ENCODE measurements at places on chromosomes 5 and 9.

- no peak for DNase-seq
Measured at GRCh38 chr5:9301200-9301599, 244.7 kb downstream of the SEMA5A start.

GRCh38 chr5:33901156-33901555 lies 9.4 kb upstream of the ADAMTS12 start:
- no peak for DNase-seq

GRCh38 chr5:116830079-116830478 lies 255.5 kb upstream of the SEMA6A start:
- no peak for DNase-seq

- no peak for DNase-seq
Measured at GRCh38 chr5:158414780-158415179, 555.8 kb upstream of the CLINT1 start.

DNA sequence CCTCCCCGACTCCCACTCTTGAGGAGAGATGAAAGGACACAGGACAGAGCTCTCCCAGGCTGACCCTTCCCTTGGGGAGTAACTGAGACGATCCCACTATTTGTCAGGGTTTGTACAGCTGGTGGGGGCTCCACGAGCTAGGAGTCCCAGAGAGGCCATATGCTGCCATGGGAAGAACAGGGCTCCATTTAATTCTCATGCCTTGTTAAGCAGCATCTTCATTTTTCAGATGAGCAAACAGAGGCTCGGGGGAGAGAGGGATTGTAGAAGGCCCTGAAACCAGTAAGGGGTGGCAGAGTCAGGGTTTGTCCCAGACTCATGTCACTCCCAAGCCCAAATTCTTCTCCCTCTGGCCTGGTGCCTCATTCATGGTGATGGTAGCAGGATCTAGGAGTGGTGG lies 176.4 kb downstream of the NSG2 start:
- DNase-seq = no peak

DNA sequence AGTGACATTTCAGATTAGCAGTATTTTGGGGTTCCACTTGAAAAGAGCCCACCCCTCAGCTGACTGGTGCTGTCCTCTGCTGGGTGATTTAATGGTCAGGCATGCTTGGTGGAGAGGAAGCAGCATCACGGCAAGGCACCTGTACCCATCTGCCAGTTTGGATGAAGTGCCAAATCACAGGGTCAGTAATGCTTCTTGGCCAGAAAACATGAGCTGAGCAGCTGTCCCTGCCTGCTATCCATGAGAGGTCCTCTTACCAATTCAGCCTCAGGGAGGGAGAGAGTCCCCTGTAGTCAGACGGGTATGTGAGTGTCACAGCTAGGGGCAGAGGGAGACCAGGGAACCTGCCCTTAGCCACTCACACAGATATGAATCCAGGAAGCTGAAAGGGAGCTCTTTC lies 137.9 kb downstream of the SEC61B start:
- no peak for DNase-seq

- DNase-seq = no peak
Measured at GRCh38 chr5:179121667-179122111, 61.5 kb downstream of the ZNF354C start.

DNA sequence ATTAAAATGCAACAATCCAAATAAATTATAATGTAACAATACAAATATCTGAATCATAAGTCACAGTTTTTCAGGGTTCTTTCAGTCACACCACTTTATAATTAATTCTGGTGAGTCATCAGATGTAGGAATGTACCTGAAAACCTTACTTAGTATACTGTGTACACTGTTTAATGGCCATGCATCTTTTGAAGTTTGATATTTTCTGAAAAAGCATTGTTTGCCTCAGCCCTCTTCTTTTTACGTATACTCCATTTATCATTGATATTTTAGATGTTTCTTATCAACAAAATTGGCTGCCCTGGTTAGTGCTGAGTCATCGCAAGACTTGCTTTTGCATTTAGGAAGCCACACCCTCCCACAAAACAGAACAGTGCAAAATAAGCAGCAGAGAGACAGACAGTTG lies 218.6 kb downstream of the PJA2 start:
- no peak for DNase-seq

DNA sequence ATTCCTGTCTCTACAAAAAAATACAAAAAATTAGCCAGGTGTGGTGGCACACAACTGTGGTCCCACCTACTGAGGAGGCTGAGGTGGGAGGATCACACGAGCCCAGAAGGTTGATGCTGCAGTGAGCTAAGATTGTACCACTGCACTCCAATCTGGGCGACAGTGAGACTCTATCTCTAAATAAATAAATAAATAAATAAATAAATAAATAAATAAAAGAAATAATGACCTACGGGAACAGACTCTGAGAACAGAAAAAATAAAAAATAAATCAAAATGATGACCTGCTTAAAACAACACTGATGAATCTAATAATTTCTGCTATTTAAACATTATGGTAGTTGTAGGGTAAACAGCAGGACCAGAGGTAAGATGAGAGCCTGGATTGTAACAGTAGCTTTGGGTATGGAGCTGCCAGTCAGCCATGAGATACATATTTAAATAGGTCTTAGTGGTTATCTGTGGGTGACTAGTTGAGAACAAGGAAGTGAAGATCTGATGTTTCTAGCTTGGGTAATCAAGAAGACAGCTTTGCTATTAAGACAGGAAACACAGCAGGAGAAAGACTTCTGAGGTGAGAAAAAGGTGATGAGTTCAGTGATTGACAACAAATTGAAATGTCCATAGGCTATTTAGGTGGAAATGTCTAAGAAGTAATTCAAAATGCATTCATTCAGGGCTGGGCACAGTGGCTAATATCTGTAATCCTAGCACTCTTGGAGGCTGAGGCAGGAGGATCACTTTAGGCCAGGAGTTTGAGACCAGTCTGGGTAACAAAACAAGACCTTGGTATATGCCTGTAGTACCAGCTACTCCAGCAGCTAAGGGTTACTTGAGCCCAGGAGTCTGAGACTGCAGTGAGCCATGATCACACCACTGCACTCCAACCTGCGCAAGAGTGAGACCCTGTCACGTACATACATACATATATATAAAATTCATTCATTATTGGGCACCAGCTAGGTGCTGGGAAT lies 11.0 kb downstream of the RNF145 start:
- DNase-seq = no peak

DNA sequence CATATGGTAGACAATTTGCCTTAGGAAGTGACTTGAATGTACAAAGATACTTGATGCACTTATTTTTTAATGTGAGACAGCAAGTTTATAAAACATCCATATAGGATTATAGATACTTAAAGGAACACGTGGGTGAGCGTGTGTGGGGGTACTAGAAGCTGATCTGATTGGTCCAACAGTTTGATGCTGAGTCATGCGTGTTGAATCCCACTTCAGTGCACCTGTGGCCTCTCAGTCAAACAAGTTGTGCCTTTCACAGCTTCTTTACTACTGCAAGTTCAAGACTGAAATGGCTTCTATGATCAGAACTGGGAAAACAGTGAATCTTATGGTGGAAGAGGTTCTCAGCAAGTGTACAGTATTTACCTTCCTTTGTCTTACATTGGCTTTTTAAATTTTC lies 98.9 kb downstream of the MAP1B start:
- DNase-seq = no peak

GRCh38 chr9:22838266-22838665 lies 391.6 kb downstream of the DMRTA1 start:
- DNase-seq = no peak

GRCh38 chr9:81964218-81965171 lies 21.2 kb downstream of the SPATA31D3 start:
- DNase-seq = no peak

DNA sequence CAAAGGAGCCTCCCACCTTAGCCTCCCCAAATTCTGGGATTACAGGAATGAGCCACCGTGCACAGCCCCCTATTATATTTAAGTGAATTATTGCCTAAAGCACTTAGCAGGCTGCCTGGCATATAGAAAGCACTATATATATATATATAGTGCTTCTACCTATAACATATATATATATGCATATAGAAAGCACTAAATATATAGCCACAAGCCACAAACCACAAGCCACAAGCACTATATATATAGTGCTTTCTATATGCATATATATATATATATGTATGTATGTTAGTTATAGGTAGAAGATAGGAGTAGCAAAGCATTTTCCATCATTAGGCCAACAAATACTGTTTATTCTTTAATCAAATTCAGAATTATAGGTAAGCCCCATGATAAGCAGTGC lies 185.8 kb downstream of the CWC27 start:
- no peak for DNase-seq

- no peak for DNase-seq
Measured at GRCh38 chr9:92808726-92809451, 44.3 kb upstream of the BICD2 start.

DNA sequence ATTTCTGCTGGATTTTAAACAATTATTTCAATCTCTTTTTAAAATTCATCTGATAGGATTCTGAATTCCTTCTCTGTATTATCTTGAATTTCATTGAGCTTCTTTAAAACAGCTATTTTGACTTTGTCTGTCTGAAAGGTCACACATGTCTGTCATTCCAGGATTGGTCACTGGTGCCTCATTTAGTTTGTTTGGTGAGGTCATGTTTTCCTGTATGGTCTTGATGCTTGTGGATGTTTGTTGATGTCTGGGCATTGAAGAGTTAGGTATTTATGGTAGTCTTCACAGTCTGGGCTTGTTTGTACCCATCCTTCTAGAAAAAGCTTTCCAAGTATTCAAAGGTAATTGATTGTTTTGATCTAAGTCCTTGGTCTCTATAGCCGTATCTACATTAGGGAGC lies 39.1 kb downstream of the DENND4C start:
- no peak for DNase-seq

- peak; percentile 47 for DNase-seq
Measured at GRCh38 chr5:135466178-135467050, 14.3 kb upstream of the TIFAB start.

DNA sequence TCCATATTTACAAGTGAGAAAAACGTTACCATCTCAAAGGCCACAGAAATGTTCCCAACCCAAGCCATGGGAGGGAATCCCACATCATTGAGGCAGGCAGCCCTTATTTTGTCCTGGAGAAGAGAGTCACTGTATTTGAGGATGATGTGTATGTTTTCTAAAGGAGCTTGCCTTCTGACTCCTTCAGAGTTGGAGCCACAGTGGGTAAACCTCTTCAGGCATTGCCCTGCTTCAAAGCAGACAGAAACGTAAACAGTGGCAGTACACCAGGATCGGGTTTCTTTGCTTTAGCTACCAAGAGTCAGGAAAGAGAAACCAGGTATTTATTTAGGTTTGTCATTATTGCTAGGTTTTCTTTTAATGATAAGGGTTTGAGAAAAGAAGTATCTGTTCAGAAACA lies 45.7 kb downstream of the MUSK start:
- no peak for DNase-seq

DNA sequence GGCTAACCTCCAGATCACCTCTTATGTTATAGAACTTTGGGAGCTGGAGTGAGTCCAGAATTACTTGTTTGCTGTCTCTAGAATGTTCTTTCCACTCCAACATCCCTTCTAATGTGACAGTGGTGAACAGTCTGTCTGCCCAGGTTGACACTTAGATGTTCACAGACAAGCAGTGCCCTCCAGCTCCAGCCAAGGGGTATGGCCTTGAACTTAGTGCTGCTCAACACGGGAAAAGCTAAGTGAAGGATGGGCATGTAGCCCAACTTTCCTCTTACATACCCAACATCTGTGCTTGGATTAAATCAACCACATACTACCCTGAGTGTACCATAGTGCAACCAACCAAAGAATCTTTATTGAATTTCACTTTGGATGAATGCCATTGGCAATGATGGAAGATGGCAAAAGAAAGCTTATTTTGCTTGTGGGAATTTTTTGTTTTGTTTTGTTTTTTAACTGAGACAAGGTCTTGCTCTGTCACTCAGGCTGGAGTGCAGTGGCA lies 201.2 kb downstream of the NXNL2 start:
- DNase-seq = no peak

GRCh38 chr5:123157791-123158581 lies 68.9 kb downstream of the PRDM6 start:
- no peak for DNase-seq

DNA sequence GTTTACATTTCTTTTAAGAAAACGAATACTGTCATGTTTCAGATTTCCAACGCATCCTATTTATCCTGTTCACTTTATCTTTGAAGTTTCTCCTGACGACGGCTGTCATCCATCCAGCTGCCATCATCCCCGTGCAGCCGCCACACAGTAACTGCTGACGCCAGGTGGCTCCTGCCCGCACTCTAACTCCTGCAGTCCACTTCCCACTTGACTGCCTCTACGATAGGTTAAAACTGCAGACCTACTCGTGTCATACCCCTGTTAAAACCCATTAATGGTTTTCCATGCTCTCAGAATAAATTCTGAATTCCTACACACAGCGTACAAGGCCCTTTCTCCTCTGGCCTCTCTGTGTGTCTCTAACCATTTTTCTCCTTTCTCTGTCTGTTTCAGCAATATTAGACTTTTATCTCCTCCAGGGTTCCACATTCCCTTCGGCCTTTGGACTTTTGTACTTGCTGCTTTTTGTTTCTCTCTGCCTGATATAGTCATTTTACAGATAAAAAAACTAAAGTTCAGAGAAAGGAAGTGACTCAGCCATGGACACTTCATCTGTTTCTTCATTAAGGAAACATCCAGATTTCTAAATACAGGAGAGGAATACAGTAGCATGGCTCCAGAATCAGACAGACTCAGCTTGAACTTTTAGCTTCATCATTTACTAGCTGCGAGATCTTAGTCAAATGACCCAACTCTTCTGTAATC lies 84.9 kb downstream of the ADAMTS12 start:
- no peak for DNase-seq

- DNase-seq = no peak
Measured at GRCh38 chr9:4787876-4788275, 4.9 kb upstream of the RCL1 start.

GRCh38 chr9:136349546-136349945 lies 14.0 kb downstream of the DNLZ start:
- DNase-seq = no peak

DNA sequence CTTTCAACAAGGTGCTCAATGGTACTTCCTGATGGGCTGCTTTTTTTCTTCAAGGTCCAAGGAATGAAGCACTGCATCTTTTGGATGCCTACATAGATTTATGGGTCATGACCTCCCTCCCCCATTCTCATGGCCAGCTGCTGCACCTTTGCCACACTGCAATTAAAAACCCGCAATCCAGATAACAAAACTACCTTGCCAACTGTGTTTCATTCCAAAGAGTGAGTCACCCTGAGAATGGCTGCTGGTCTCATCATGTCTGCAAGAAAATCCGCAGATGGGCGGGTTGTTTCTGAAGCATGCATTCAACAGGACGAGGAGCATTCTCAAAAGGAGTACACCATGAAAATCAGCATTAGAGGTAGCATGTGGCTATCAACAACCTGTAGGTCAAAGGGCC lies 139.8 kb downstream of the ELAVL2 start:
- DNase-seq = no peak

- no peak for DNase-seq
Measured at GRCh38 chr9:76567086-76567485, 108.1 kb downstream of the GCNT1 start.

DNA sequence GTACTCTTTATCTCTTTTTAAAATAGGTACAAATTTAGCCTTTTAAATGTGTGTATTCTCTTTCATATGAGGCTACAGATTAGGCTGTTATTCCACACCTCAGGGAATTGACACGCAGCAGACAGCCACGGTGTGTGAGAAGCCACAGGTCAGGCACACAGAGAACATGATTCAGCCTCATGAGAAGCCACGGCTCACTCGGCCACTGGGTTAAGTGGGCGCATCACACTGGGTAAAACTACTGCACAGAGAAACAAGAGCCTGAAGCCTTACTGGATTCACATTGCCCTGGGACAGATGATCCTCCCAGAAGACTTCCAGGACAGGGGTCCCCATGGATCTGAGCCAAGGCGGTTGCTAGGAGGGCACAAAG lies 28.2 kb downstream of the LPCAT1 start:
- no peak for DNase-seq

- no peak for DNase-seq
Measured at GRCh38 chr5:169301986-169302385, 1.0 kb upstream of the SLIT3 start.

- DNase-seq = no peak
Measured at GRCh38 chr9:4061717-4062116, 238.2 kb downstream of the GLIS3 start.
